ENCODE measurements at places on chromosomes 11 and 22.

- DNase-seq, result no peak
Measured at GRCh38 chr22:39493759-39494158, 8.3 kb upstream of the MIEF1 start.

- DNase-seq, result no peak
Measured at GRCh38 chr22:46754110-46754799, 8.2 kb upstream of the TBC1D22A start.

GRCh38 chr11:4095509-4096230, 1.1 kb downstream of the RRM1 start:
- DNase-seq, result no peak

- no peak for DNase-seq
Measured at GRCh38 chr22:46941968-46942798, 179.7 kb downstream of the TBC1D22A start.

DNA sequence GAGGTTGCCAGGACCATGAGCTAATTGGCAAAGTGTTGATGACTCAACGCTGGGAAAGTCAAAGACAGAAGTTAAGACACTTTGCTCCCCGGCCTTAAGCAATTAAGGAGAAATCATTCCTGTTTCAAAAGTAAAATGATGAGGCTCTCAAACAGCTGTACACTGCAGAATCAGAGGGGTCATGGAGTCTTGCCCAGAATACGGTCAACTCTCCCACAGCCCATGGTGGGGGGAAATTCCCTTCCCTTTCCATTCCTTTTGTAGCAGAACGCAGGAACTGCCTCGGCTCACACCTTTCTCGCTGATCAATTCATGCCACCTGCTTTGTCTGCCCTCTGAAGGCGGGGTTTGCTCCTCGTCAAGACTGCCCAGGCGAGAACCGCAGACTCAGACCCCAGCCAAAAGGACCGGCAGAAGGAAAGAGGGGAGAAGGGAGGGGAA, 52.8 kb downstream of the MN1 start:
- DNase-seq, result no peak

GRCh38 chr22:45302751-45303150, 7.0 kb upstream of the FAM118A start:
- DNase-seq, result no peak

DNA sequence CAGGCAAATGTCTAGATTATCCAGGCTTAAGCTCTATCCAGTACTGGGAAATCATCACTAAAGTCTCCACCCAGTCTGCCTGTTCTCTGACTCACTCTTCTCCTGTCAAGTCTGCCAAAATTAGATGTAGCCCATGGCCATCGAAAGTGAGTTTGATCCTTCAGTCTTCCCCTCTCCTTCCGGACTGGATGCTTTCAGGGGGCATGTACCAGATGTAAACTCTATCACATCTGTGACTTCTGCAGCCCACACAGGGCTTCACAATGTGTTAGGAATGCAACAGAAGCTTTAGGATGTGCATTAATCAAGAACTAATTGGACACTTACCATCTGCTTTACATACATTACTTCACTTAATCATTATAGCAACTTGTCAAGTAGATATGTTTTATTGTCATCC, 12.3 kb downstream of the ME3 start:
- DNase-seq, result no peak

DNA sequence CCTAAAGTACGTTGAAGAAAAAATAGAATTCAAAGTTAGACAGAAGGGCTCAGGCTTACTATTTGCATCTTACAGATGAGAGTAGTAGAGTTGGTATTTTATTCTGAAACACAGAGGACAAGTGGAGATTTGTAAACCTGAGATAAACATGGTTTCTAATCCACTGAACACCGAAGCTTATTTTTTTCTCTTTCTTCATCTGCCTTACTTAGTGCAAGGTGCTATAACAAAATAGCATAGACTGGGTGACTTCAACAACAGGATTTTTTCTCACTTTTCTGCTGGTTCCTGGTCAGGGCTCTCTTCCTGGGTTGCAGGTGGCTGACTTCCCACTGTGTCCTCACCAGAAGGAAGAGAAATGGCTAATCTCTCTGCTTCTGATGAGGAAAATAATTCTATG, 2.1 kb upstream of the HBG1 start:
- DNase-seq, result no peak

- DNase-seq, result no peak
Measured at GRCh38 chr11:75872887-75873416, 57.9 kb downstream of the UVRAG start.

DNA sequence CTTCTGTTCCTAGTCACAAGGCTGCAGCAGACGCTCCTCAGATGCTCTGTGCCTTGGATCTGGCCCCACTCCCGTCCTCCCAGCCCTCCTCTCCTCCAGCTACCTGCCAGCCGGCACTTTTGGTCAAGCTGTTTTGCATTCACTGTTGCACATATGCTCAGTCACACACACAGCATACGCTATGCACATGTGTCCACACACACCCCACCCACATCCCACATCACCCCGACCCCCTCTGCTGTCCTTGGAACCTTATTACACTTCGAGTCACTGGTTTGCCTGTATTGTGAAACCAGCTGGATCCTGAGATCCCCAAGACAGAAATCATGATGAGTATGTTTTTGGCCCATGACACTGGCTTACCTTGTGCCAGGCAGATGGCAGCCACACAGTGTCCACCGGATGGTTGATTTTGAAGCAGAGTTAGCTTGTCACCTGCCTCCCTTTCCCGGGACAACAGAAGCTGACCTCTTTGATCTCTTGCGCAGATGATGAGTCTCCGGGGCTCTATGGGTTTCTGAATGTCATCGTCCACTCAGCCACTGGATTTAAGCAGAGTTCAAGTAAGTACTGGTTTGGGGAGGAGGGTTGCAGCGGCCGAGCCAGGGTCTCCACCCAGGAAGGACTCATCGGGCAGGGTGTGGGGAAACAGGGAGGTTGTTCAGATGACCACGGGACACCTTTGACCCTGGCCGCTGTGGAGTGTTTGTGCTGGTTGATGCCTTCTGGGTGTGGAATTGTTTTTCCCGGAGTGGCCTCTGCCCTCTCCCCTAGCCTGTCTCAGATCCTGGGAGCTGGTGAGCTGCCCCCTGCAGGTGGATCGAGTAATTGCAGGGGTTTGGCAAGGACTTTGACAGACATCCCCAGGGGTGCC, 109.8 kb downstream of the BCR start:
- DNase-seq, result no peak

DNA sequence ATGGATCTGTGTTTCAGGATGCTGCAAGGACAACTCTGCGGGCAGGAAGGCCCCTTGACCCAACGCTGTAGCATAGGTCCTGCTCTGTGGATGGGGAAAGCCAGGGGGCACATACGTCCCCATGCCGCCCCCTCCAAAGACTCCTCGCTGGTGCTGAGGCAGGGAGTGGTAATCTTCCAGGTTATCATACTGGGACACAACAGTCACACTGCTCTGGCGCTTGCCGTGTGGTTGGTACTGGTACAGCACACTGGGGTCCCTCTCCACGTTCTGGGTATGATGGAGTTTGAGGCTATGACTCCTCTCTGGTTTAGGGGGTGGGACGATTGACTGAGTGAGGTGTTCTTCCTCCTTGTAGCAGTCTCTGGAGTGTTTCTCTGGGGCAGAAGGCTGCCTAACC, 26.2 kb upstream of the TP53AIP1 start:
- DNase-seq, result no peak

DNA sequence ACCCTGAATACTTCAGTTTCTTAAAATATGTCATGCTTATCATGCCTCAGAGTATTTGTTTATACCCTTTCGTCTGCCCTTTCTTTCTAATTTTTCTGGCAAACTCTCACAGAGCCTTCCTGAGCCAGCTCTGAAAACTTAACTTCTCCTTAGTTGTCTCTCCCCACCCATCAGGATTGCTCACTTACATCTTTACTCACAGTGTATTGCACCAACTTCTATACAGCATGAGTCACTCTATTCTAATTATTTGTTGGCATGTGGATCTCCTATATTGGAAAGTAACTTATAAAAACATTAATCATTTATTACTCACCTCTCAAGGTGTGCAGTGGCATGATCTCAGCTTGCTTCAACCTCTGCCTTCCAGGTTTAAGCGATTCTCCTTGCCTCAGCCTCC, 114.9 kb downstream of the FANCF start:
- no peak for DNase-seq

- no peak for DNase-seq
Measured at GRCh38 chr11:62223095-62223494, 14.6 kb downstream of the SCGB2A1 start.

DNA sequence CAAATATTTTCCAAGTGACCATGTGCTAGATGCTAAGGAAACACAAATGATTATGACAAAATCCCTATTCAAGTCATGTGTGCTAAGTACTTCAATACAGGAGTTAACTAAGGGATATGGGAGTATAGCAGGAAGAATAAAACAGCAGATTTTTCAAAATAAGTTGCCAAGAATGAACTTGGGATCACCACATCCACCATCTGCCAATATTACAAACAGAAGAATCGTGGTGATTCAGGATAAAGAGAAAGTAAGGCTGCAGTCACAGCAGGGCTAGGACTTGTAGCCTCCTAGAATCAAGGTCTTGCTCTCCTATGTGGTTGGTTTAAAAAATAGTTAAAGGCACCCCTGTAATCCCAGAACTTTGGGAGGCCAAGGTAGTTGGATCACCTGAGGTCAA, 34.3 kb downstream of the MRTFA start:
- no peak for DNase-seq

DNA sequence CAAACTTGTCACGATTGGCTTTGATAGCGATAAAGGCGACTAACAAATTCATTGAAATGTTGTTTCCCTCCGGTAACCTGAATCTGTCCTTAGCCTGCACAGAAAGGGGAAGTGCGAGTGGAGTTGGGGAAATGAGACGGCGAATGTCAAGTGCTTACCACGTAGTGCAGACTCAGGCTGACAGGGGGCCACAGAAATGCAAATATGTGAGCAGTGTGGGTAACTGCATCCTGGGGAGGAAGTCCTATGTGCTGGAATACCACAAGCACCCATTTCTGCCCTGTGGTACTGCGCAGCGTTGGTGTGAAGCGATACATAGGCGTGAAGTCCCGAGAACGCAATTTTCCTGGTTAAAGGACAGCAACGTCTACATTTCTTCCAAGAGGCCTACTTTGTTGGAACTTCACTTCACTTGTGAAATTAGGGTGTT, 869 bp upstream of the EIF4ENIF1 start:
- DNase-seq, result no peak

- DNase-seq, result no peak
Measured at GRCh38 chr22:41380993-41381328, 781 bp upstream of the TEF start.

GRCh38 chr11:30565027-30565426, 21.1 kb downstream of the MPPED2 start:
- no peak for DNase-seq

- no peak for DNase-seq
Measured at GRCh38 chr11:87917111-87917510, 258.1 kb downstream of the RAB38 start.

DNA sequence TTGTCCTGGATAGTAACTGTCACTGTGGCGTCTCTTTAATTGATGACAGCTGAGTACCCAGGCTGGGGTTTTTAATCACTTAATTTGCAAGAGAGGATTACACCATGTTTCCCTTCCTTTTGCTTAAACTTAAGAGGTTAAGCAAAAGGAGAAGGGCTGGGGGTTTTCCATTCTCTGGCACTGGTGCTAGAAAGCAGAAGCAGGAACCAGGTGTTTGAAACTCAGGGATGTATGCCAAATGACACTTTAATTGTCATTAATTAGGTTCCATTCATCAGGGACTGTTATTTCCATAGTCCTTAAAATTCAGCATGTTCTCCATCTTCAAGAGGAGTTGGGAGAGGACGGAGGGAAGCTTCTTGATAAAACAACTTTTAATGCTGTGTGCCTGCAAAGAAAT, 746.2 kb downstream of the NELL1 start:
- no peak for DNase-seq

DNA sequence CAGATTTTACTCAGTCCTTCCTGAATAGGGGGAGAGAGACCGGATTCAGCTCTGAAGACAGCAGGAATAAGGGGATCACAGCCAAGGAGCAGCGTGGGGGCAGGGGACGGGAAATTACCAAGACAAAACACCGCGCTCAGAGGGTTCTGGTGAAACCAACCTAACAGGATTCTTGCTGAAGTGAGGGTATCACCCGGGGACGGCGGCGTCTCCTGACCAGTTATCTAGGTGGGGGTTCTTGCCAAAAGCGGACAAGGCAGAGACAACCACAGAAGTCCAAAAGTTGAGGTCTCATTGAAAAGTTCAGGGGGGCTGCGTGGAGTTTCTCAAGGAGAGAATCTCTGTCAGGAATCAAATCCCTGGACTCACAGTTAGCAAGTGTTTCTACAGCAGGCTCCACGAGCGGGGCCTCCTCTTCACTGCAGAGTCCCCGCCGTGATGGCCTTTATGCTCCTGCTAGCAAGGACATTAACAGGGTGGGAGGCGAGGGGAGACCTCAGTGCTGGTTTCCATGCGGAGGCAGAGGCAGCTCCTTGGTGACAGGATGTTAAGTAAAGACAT, 291.0 kb downstream of the BRD1 start:
- DNase-seq, result no peak

DNA sequence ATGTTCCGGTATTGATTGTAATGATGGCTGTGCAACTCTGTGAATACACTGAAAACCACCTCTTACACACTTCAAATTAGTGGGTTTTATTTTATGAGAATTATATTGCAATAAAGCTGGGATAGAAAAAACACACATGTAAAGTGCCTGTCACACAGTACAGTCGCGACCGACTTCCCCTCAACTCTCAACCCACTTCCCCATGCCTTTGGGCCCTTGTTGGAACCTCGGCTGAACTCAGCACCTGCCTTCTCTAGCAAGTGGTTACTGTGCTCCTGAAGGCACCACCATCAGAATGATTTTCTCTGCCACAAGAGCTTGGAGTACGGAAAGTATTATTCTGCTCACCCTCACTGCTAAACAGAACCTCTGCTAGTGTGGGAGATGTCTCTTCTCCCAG, 13.5 kb downstream of the KCNJ1 start:
- DNase-seq, result no peak

DNA sequence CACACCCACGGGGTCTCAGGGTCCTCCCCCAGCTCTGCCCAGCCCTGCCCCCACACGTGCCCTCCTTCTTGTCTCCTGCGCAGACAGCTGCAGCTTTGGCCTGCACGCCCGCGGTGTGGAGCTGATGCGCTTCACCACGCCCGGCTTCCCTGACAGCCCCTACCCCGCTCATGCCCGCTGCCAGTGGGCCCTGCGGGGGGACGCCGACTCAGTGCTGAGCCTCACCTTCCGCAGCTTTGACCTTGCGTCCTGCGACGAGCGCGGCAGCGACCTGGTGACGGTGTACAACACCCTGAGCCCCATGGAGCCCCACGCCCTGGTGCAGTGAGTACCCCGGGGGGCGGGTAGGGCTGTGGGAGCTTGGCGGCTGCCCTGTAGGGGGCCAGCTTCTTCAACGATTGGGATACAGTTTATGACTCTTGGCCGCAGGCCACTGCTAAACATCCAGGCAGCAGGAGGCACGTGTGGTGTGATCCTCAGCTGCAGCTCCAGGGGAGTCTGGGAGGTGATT, 30.8 kb downstream of the ST14 start:
- no peak for DNase-seq

GRCh38 chr11:124543145-124543544, 309 bp downstream of the OR8B12 start:
- DNase-seq, result no peak

DNA sequence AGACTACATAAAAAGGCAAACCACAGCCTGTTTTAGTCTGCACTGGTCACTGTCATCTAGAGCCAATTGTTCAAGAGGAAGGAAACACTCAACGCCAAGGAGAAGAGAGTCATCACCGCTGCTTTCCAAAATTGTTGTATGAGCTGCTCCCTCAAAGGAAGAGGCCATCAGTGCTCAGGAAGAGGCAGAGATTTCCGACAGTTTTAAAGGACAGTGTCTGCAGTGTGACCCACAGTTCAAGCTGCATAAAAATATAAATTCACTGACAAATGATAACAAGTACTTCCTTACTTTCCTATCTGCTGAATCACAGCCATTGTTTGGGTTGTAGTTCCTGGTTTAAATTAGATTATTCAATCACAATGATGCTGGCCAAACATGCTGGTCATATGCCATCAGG, 16.4 kb downstream of the PRCP start:
- DNase-seq, result no peak
